Right cardiac atrium (tissue), 5 donors: ENCODE measurements at places on chromosomes 2 and 18. TPM values are rescaled to one million over a fixed set of nuclear protein-coding genes. Genes with fewer than 3 reads are reported as not detected.
A peak's percentile ranks its signal among the peaks of the same experiment; 100 is the strongest.

DNA sequence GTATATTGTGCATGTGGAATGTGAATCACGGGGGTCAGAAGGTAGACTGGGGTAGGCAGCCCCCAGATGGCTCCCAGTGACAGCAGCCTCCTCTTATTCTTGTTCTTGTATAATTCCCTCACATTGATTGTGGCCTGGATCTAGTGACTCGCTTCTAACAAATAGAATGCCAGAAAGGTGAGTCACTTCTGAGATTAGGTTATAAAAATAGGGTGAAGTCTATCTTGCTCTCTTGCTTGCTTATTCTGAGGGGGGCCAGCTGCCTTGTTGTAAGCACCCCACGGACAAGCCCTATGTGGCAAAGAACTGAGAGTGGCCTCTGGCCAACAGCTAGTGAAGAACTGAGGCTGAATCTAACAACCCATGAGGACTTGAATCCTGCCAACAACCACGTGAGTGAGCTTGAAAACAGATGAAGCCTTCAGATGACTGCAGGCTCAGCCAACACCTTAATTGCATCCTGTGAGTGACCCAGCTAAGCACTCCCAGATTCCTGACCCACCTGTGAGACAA is 15.6 kb upstream of the RMND5A start:
- peak; percentile 20 for DNase-seq

DNA sequence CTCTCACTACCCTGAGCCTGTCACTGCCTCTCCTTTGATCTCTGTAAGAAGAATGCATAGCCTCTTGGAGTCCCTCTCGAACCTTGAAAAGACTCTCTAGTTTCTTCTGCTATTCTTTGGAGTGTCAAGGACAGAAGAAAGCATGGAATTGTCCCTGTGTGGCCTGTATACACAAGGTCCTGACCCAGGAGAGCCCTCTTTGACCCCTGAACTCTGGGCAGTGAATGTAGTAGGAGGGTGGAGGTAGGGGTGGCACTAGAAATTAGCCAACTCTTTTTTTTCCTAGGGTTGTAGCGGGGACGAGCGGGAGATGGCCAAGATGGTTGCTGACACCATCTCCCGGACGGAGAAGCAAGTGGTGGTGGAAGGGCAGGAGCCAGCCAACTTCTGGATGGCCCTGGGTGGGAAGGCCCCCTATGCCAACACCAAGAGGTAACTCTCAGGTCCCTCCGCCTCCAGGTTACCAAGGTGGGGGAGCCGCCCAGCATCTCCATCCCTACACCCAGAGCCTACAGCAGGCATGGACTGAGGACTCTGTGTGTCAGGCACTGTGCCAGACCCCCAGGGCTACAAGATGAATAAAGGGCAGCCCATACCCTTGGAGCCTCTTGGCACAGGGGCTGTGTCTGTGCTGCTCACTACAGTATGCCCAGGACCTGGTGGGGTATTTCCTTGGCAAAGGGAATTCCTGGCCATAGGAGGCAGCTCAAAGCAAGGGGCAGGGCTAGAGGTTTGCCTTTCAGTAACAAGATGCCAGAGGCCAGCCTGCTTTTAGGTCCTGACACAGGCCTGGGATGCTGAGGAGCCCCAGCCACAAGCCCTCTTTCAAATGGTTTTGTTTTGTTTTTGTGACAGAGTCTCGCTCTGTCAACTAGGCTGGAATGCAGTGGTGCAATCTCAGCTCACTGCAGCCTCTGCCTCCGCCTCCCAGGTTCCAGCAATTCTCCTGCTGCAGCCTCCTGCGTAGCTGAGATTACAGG is 16.4 kb downstream of the VIL1 start:
- DNase-seq = no peak

The TUBB8B gene
- not detected for total RNA-seq

DNA sequence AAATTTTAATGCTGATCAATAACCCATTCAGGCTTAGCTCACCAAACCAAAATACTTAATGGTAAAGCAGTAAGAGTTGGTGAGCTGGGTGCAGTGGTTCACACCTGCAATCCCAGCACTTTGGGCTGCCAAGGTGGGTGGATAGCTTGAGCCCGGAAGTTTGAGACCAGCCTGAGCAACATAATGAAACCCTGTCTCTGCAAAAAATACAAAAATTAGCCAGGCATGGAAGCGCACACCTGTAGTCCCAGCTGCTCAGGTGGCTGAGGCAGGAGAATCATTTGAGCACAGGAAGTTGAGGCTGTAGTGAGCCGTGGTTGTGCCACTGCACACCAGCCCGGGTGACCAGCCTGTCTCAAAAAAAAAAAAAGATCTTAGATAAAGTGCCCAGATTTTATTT is 35.7 kb upstream of the MPP4 start:
- DNase-seq = no peak

The DYSF gene
- 49.4 TPM for total RNA-seq

DNA sequence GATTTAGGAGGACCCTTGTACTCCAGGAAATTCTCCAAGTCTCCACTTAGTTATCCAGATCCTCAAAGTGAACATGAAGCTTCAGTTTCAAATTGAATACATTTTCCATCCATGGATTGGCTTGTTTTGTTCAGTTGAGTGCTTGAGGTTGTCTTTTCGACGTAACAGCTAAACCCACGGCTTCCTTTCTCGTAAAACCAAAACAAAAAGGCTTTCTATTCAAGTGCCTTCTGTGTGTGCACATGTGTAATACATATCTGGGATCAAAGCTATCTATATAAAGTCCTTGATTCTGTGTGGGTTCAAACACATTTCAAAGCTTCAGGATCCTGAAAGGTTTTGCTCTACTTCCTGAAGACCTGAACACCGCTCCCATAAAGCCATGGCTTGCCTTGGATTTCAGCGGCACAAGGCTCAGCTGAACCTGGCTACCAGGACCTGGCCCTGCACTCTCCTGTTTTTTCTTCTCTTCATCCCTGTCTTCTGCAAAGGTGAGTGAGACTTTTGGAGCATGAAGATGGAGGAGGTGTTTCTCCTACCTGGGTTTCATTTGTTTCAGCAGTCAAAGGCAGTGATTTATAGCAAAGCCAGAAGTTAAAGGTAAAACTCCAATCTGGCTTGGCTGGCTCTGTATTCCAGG is at the start of gene CTLA4:
Gene CTLA4, plus strand, starts transcription at position 211 of the 640 bp plus-strand sequence. Its CDS starts 172 bp downstream, at position 383.
- no peak for DNase-seq

The IL1A gene
- not detected for total RNA-seq

GRCh38 chr18:55003695-55004094 is 44.4 kb upstream of the CCDC68 start:
- no peak for DNase-seq

The MEP1B gene
- not detected for total RNA-seq

DNA sequence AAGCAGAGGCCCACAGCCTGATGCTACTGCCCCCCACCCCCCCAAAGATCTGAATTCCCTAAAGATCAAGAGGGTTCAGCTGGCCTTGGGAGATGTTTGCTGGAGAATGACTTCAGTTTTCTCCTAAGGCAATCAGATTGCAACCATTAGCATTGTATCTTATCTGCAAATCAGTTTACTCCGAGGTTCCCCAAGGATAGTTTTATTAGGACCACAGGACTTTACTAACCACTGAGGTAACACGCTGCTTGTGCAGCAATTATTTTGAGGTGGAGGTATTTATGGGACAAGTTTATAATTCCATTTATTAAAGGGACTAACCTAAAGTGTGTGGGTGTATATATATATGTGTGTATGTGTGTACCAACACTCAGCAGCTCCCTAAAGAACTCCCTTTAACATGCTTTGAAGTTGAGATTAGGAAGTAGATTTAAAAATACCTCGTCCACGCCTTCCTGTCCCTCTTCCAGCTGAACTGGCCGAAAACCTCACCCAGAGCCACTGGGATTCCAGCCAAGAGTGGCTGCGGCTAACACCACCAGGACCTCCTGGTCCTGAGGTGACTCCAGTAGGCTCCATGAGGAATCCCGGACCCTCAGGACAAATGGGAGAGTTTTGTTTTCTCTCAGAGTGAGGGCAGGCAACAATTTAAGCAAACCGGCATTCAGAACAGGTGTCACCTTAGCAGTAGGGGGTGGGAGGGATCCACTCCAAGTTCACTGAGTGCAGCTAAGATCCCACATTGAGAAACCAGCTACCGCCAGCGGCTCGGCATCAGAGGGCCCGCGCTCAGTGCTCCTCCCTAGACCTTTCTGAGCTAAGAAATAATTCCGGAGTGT is 3.0 kb upstream of the DLX1 start:
- no peak for DNase-seq

GRCh38 chr2:241771286-241772062 is 5.1 kb upstream of the GAL3ST2 start:
- DNase-seq = peak; percentile 61

DNA sequence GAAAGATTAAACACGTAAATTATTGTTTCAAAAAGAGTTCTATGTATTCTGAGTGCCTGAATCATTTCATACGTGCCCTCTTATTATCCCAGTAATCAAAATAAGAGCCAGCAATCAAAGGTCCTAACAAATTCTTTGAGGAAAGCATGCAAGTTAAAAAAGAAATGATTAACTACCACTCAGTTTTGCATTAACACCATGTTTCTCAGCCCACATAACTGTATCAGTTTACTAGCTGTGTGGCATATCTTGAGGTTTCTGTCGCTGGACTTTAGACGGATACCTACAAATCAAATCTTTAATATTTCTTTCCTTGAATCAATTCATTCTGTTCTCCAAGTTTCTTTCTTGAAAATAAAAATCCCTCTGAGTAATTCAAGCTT is 668.9 kb upstream of the CHAC2 start:
- no peak for DNase-seq

The CERKL gene
- total RNA-seq = not detected

DNA sequence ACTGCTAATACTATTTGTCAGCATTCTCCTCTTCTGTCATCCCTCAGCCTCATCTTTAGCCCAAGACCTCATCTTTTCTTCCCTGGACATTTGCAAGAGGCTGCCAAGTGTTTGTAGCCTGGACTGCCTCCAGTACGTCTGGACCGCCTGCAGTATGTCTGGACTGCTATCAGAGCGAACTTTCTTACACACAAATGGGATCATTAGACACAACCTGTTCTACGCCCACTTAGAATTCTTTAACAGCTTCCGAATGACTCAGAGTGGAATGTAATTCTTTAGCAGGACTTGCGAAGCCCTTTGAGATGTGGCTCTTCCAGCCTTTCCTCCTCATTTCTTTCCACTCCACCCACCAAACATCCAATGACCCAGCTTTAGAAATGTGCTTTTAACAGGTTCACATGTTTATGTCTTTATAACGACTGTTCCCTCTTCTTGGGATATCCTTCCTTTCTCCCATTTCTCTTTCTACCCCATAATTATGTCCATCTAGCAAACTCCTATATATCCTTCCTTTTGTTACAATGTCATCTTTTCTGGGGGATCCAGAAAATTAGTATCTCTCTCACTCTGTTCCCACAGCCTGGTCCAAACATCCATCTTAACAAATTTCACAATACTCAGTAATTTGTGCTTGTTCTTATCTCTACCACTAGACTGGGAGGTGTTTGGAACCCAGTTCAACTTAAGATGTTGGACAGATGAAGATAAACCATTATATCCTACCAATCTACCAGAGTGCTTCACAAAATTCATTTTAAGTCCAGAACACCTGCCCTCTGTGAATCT is 171.3 kb upstream of the PGAP1 start:
- DNase-seq = peak; percentile 87

The OR6B2 gene
- not detected for total RNA-seq

GRCh38 chr2:82317012-82317411 is 2012.5 kb upstream of the LRRTM1 start:
- DNase-seq = no peak
